ENCODE measurements at places on chromosomes 3 and 15.
A peak's percentile ranks its signal among the peaks of the same experiment; 100 is the strongest.

- no peak for DNase-seq
Observed at GRCh38 chr15:60000113-60000823, 3.8 kb upstream of the FOXB1 start.

DNA sequence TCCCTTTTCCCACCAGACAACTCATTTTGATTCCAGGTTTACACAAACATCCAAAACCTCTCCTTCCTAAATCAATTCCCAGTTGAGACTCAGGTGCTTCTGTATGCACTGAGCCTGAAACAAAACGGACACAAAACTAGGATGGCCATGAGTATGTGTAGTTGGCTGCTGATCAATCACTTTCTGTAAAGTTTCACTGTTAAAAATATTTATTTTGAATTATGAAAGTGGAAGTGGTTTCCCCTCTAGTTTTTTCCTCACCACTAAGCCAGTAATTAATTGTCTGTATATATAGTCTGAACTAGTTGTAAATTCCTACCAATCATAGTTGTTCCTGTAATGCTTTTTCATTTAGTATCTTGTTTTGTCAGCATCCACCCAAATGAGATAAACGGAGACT, 51.7 kb upstream of the TSPAN3 start:
- no peak for DNase-seq

- no peak for DNase-seq
Observed at GRCh38 chr15:49492830-49493229, 69.8 kb downstream of the FGF7 start.

DNA sequence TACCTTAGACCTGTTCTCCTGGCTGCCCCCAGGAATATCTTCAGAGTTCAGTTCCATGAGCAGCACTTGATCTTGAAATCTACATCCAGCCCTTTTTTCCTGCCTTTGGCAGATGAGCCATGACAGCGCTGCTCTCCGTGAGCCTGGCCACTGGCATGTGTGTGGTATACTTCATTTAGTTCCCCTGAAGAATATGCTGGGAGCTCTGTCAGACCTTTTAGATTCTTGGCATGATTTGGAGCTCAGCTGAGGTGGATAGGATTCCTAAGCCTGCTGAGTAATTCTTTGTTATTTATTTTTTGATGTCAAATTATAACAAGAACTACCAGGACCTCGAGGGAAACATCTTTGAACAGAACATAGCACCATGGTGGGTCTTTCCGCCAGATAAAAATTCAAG, 121.7 kb downstream of the EDEM1 start:
- DNase-seq: no peak

DNA sequence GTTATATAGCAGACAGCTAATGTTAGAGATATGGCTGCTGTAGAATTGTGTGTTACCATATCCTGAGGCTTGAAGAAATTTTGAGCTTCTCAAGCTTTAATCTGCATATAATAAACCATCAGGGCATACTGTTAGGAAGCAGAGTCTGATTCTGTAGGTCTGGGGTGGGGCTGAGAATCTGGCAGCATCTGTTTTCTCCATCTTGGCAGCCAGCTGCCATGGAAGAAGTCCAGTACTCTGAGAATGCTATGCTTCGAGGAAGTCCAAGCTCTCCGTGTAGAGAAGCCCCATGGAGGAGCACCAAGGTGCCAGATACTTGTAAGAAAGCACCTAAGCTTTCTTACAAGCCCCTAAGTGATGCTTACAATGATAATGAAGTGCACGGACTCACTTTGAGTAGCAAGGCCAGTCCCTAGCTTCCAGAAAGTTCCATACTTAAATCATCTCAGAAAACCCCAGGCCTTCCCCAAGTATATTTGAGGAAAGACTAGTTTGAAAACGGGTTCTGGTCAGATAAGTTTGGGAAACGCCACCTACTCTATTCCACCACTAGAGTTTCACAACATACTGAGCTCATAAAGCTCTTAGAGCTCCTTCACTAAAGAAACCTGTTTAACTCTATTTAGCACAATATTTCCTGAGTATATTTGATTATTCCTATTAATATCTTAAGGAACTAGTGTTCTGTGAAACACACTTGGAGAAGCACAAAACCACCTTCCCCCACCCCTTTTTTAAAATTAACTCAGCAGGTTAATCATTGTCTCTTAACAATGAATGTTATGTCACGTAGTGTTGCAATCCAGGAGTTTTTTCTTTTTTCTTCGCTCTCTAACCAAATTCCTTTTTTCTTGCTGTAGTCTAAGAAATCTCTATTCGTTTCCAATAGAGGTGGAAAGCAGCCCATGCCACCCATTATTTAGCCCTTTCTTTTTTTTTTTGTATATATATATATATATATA, 59.9 kb upstream of the RASGRP1 start:
- DNase-seq: no peak

DNA sequence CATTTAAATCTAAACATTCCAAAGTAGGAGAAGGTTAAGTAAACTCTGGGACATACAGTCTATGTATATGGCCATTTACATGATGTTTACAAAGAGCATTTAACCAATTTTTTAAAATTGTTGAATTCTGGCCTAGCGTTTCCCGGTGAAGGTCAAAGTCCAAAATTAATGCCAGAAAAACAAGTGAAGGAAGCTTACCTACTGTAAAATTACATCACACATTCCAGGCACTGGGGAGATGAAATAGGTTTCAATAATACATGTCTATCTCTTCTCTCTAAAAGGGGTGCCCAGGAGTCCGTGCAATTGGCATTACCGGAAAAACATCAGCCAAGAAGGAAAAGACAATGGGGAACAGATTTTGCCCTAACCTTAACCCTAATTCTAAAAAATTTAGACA, 358.8 kb downstream of the VPS13C start:
- no peak for DNase-seq

GRCh38 chr3:87076946-87077345, 86.0 kb upstream of the VGLL3 start:
- no peak for DNase-seq

DNA sequence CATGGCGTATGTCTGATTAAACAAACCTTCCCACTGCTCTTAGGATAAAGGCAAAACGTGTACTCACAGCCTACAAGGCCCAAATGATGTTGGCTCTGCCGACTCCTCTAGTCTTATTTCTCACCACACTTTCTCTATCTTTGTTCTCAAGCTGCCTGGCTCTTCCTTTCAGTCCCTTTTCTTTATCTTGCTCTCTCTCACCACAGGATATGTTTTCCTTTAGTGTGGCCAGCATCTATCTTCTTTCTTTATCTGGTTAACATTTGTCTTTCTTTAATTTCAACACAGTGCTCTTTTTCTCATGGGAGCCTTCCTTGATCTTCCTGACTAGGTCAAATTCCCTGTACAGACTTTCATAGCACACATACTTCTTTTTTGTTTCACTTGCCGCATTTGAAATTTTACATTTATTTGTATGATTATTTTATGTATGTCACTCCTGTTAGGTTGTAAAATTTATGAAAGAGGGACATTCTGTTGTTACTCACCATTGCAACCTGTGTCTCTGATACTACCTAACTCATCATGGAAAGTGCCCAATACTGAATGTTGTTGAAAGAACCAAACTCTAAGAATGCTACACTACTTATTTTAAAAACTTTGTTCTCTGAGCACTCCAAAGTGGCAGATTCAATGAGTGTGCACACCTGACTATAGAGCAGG, 328.9 kb upstream of the CBLB start:
- no peak for DNase-seq

DNA sequence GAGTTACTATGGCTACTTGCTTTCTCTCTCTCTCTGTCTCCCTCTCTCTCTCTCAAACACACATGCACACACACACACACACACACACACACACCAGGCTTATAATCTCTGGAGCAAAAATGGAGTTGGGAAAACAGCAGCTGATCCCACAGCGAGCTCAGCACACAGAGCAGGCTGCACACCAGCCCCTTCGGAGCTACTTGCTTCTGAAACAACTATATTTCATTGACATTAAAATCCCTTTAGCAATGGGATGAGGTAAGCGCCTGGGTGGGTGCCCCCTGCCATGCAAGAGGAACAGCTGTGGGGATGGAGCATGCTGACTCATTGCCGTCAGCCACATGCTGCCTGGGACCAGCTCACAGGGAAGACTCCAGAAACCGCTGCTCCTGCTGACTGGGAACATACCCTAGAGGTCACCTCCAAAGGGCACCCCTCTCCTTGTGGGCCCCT, 45.7 kb downstream of the B3GNT5 start:
- no peak for DNase-seq

DNA sequence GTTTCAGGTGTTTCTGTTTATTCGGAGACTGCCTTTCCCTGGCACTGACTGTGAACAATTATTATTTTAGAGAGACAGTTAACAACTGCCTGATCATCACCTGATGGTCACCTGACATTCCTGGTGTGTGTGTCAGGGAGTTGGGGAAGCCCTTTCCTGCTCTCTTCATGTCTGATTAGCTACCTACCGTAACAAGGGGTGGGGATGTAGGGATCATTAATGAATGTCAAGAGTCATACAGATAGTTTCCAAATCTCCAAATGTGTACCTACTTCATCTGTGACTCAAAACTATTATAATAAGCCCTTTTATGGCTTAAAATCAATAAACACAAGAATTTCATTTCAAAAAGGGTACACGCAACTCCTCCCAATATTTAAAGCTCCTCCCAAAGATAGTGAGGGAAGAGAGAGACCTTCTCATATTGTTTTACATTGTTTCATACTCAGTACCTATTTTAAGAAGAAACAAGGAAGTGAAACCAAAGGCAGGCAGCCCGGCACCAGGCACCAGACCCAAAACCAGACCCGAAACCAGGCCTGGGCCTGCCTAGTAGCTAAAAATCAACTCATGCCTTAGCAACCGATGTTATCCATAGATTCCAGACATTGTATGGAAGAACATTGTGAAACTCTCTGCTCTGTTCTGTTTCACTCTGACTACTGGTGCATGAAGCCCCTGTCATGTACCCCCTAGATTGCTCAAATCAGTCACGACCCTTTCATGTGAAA, 844.9 kb upstream of the ALCAM start:
- no peak for DNase-seq

DNA sequence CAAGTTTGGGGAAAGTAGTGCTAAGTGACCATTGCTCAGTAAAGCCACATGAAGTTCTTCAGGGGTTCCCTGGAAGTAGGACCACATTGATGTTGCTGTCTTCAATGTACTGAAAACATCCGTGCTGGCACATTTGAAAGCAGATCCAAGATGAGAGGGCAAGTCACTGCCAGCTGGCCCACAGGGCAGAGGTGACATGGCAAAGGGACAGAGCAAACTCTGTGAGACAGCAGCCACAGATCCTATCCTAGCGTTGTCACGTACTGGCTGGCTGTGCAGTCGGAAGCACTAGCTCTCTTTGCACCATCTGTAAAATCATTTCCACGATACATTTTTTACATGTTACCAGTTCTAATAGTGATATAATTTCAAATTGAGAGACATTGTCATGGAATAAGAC, 13.8 kb downstream of the MUC13 start:
- no peak for DNase-seq

GRCh38 chr3:41104147-41104546, 95.2 kb upstream of the CTNNB1 start:
- no peak for DNase-seq

GRCh38 chr3:40152482-40153133, 156.9 kb upstream of the EIF1B start:
- DNase-seq: no peak

DNA sequence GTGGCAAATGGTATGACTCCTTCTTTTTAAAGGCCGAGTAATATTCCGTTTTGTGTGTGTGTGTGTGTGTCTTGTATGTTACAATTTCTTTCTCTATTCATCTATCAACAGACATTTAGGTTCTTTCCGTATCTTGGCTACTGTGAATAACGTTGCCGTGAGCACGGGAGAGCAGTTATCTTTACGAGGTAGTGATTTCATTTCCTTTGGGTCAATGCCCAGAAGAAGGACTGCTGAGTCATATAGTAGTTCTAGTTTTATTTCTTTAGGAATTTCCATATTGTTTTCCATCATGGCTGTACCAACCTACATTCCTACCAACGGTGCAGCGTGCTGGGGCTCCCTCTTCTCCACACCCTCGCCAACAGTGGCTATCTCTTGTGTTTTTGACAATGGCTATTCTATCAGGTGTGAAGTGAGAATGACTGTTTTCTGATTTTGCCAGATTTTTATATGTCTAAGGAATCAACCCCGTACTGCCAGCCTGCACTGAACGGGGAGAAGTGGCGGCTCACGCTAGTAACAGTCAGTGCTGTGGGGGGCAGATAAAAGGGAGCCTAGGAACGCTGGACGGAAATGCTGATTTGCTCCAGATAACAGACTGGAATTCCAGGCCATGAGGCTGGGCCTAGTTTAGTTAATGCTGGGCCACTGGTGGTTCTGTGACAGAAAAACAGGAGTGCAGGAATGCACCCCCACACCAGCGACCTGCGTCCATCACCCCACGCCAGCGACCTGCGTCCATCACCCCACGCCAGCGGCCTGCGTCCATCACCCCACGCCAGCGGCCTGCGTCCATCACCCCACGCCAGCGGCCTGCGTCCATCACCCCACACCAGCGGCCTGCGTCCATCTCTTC, 168.1 kb downstream of the XXYLT1 start:
- DNase-seq: peak; percentile 20

DNA sequence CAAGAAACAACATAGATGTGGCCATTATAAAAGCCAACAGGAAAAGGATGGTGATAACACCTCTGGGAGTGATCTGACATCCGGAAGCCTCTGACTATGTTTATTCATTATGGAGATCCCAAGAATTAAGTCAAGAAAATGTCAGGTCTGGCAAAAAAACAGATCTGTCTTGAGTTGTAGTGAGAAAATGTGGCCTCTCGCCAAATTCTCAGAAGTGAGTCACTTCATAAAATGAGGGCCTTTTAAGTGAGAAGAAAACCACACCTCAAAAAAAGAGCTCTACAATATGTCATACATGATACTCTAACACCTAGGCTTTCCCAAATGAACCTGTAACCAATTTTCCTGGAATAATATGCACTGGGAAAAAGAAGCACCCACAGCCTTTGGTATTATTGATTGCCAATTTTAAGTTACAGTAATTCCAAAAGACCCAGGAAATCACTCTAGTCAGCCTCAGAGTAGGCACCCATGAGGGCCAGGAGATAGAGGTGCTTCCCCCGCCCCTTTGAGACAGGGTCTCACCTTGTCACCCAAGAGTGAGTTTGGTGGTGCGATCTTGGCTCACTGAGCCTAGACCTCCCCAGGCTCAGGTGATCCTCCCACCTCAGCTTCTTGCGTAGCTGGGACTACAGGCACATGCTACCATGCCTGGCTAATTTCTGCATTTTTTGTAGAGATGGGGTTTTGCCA, 38.0 kb downstream of the CCR3 start:
- DNase-seq: no peak

GRCh38 chr3:72129501-72130094, 344.6 kb upstream of the PROK2 start:
- no peak for DNase-seq

GRCh38 chr3:195085356-195086130, 185.4 kb downstream of the XXYLT1 start:
- DNase-seq: no peak

Data from hematopoietic multipotent progenitor cell treated with erythropoietin and hydrocortisone succinate and interleukin-3 and kit ligand, for 17 days (in vitro differentiated cells).